Spinal cord (tissue), 10 donors: ENCODE measurements at places on chromosomes 12 and 14. TPM values are rescaled to one million over a fixed set of nuclear protein-coding genes. Genes with fewer than 3 reads are reported as not detected.
A peak's percentile ranks its signal among the peaks of the same experiment; 100 is the strongest.

The USP44 gene
- 4.4 TPM for total RNA-seq

GRCh38 chr12:6574576-6575295, 6.6 kb upstream of the NOP2 start:
- no peaks in the 10 kb centered on the region for H3K4me1 ChIP-seq
- H3K4me3 ChIP-seq: no peak overlapping the region
- no peaks in the 10 kb centered on the region for H3K27me3 ChIP-seq
- H3K27ac ChIP-seq: no peak overlapping the region
- peaks cover 80% of the 10 kb centered on the region for H3K36me3 ChIP-seq

DNA sequence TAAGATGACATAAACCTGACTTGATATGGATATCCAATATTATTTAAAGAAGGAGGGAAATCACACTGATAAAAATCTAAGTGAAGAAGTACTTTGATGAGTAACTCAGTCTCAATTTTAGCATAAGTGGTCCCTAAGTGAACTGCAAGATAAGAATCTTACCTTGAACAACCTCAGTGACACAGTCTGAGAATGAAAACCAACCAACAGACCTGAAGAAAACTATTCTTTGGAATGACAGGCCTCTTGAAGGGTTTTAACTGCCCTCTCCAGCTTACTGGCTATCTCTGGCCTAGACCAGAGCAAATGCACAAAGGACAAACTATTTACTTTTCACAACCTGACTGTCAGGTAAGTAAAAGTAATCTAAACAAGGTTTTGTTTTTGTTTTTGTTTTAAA, 44.7 kb downstream of the CPM start:
- no peak overlapping the region for H3K27ac ChIP-seq
- H3K27me3 ChIP-seq: no peaks in the 10 kb centered on the region
- no peak overlapping the region for H3K4me3 ChIP-seq
- no peaks in the 10 kb centered on the region for H3K4me1 ChIP-seq

The RNASE7 gene
- total RNA-seq: not detected

DNA sequence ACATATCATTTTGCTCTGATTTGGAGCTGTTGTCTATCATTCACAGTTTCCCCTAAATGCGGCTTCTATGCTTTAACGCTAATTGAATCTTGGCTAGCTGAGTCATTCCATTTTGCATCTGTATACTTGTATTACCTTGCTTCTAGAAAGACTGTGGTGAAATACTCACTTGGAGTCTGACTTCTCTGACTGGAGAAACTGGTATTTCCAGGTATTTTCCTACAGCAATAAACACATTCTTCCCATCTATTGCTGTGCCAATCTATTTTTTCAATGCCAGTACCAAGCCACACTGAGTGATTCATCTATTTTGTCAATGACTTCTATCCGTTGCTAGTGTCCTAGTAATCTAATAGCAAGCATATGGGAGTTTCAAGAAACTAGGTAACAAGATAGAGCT, 76.0 kb upstream of the ST8SIA1 start:
- H3K4me1 ChIP-seq: peaks cover 7% of the 10 kb centered on the region
- no peaks in the 10 kb centered on the region for H3K36me3 ChIP-seq
- H3K27me3 ChIP-seq: no peaks in the 10 kb centered on the region
- no peak for DNase-seq
- H3K4me3 ChIP-seq: no peak overlapping the region

- no peaks in the 10 kb centered on the region for H3K36me3 ChIP-seq
- no peaks in the 10 kb centered on the region for H3K27me3 ChIP-seq
- no peak overlapping the region for H3K27ac ChIP-seq
- H3K4me1 ChIP-seq: no peaks in the 10 kb centered on the region
Measured at GRCh38 chr12:96057986-96058553, 22.7 kb upstream of the LTA4H start.

- peaks cover 61% of the 10 kb centered on the region for H3K4me1 ChIP-seq
- H3K27me3 ChIP-seq: no peaks in the 10 kb centered on the region
- H3K36me3 ChIP-seq: peaks cover 3% of the 10 kb centered on the region
- H3K4me3 ChIP-seq: peak within 1 kb of the TSS; percentile 96
Measured at GRCh38 chr12:124566997-124567672, at the start of gene NCOR2. TSS of gene NCOR2 (minus strand) at chr12:124567612. CDS start at chr12:124495251, 72,361 bp downstream.
